ENCODE measurements at places on chromosomes 11 and 22.
A peak's percentile ranks its signal among the peaks of the same experiment; 100 is the strongest.

DNA sequence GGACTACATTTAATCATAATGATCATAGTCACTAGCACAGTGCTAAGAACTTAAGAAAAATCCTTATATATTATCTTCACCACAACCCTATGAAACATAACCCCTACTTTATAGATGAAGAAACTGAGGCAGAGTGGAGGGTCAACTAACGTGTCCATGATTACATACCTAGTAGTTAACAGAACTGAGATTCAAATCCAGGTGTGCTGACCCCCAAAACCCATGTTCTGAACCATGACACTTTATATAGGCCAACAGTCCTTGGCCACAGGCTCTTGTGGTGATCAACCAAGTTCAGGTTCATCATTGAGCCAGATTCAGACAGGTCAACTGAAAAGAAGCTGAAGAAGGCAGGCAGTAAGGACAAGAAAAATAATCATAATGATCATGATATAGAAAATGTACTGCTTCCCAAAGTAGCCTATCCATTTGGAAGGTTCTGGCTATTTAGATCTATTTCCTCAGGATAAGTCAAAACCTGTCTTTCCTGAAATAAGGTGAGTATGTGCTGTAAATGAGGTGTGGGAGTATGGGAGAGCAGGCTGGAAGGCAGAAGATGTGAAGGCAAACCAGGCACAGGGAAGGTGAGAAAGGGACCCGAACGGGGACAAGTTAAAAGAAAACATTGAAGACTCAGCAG lies 39.7 kb downstream of the MAPK1 start:
- no peak for DNase-seq

DNA sequence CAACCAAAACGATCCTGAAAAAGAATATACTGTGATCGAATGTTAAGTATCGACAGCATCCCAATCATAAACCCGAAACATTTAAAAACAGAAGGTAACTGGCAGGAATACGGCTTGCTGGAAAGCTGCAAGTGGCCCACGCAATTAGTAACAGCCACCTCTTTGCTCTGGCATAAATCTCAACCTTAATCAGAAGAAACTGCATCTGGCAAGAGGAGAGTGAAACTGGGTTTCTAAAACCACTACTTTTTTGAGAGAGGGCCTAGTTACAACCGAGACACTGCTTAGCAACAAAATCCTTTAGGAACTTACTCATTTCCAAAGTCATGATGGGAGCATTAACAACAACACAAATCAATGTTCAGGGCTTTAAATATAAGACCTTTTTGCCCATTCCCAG lies 7.9 kb downstream of the NCAPD3 start:
- no peak for DNase-seq

GRCh38 chr11:44377914-44378321 lies 68.0 kb upstream of the ALX4 start:
- DNase-seq, result no peak

GRCh38 chr22:28710576-28711191 lies 30.9 kb downstream of the CHEK2 start:
- peak; percentile 3 for DNase-seq

DNA sequence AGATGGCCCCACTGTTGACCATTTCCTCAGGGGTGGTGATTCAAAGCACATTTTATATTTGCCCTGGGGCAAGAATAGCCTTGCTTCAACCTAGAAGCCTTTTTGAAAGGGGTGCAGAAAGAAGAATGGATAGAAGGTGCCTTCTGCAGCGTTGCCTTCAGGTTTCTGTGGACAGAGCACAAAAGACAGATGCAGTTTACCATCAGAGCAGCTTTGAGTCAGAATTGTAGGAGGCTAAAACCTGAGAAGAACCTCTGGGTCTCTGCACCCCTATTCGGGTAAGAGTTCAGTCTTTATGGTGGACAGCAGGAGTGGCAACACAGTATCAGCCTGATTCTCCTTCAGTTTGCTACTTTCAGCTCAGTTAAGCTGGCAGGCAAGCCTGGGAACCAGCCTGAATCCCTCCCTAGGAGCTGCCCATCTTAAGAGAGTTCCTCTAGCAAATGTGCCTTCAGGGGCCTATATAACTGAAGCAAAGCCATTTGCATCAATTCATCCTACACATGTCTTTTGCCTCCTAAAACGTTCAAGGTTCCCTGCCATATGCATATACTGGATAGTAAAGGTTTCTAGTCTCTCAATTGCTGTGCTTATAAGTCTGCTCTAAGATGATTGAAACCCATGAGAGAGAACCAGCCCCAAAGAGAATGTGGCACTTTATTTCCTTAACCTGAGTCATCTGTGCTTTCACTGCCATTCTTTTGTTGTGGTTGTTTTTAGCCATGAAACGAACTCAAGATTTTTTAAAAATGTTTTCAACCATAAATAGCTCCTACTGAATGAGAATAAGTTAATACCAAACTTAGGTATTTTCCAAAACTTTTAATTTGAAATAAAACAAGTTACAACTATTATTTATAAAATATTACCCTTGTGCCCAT lies 123.0 kb downstream of the TRIM44 start:
- DNase-seq, result no peak

DNA sequence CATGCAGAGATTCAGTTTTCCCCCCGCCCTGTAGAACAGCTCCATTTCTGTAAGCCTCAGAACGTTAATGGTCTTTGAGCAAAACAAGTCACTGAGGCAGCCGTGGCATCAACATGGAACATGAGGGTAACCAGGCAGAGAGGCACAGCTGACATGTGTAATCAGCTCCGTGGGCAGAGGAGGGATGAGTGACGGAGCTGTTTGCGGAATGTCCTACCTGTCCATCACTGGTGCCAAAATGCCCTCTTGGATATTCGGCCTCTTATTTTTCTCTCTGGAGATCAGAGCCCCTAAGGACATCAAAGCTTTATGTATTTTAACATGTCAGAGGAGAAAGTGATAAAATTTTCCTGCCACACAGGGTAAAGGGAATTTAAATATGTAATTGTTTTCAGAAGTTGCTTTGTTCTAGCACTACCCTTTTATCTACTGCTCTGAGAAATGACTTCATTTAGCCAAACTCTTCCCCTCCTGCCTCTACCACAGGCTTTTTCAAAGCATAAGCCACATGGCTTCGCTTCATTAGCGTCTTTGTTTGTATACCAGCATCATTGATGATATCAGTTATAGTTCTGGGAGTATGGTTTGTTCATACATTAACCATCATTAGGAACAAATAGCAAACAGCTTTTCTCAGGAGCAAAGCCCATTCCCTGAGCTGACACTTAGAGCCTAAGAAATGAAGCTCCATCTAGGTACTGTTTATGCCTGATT lies 32.9 kb downstream of the C11orf71 start:
- DNase-seq, result no peak

DNA sequence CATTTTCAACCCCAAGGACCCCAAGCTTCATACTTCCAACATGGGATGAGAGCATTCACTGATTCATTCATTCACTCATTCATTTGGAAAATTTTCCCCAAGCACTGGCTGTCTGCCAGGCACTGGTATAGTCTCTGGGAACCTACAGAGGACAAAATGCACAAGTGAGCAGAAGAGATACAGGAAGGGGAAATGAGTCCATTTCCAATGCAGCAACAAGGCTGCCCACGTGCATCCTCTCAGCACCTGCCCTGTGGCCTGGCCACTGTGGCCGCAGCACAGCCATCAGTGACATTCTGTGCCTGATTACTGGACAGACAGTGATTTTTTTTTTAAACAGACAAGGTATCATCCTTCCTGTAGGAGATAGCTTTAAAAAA lies 96.0 kb upstream of the PITPNB start:
- no peak for DNase-seq

DNA sequence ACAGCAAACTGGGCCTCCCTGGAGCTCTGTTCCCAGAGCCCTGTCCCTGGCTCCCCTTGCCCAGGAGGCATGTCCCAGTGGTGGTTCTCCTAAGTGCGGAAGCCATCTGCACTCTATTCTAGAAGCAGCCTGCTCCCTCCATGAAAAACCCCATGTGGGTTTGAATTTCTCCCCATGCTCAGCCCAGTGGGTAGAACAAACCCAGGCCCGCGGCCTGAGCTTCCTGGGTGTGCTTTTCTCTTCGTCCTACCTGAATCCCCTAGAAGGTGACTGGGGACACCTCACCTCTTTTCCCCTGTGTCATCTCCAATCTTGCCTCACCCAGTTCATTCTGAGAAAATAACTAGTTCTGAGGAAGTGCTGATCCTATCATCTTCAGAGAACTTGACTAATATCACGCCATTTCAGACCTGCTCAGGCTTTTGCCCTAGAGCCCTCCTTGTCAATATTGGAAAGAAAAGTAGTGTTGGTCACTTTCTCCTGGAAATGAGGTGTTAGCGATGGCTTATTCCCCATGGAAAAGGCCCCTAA lies 15.9 kb downstream of the IL10RA start:
- no peak for DNase-seq

DNA sequence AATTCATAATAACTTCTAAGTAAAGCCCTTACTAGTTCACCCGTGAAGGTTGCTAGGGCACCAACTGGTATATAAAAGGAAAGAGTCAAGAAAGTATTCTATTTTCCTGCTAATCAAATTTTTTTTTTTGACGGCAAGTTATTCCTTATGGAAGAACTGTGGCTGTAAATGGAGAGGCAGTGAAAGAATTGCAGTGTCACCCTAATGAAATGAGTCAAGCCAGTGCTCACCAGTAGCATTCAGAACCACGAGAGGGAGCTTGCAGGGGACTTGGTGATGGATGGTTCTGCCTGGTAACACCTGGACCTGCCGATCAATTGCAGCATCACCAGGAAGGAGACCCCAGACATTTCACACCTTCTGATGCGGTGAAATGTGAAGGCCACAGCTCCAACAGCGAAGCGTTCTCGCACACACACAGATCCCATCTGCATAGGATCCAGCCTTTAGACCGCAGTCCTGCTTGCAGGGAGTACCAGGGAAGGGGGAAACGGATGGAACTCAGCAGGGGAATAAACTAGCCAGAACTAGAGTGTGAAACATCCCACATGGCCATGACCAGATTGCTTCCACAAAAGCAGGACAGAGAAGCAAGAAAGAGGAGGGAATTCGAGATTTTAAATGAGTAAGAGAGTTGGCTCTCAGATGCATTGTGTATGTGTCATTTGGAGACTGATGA lies 326.2 kb downstream of the TBC1D22A start:
- DNase-seq, result no peak

- no peak for DNase-seq
These were observed 378.8 kb downstream of the BUD13 start for GRCh38 chr11:116394022-116394421.

GRCh38 chr11:119839476-119840133 lies 110.6 kb upstream of the NECTIN1 start:
- no peak for DNase-seq

DNA sequence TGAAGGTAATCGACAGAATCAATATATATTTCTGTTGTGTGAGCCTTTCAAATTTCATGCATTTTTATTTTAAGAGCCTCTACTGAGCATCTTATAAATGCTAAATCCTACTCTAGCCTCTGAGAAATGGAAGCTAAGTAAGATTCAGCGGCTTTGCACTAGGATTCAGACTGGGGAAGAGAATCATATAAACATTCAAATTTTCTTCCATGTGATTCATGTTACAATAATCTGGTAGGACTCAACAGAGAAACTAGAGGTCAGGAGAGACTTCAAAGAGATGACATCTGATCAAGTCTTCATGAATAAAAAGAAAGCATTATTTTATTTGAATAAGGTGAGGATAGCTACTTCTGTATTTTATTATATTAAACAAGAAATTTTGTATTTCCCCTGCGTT lies 538.9 kb downstream of the DLG2 start:
- no peak for DNase-seq

- DNase-seq, result no peak
These were observed 1.8 kb upstream of the APOL3 start for GRCh38 chr22:36162127-36163034.

DNA sequence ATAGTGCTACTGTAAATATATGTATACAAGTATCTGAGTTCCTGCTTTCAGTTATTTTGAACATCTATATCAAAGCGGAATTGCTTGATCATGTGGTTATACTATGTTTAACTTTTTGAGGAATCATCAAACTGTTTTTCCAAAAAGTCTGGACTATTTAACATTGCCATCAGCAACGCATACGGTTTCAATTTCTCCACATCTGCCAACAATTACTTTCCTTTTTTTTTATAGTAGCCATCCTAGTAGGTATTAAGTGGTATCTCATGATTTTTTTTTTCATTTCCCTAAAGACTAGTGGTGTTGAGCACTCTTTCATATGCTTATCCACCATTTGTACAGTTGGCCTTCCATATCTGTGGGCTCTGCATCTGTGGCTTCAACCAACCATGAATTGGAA lies 1.3 kb upstream of the UBE4A start:
- DNase-seq, result no peak

DNA sequence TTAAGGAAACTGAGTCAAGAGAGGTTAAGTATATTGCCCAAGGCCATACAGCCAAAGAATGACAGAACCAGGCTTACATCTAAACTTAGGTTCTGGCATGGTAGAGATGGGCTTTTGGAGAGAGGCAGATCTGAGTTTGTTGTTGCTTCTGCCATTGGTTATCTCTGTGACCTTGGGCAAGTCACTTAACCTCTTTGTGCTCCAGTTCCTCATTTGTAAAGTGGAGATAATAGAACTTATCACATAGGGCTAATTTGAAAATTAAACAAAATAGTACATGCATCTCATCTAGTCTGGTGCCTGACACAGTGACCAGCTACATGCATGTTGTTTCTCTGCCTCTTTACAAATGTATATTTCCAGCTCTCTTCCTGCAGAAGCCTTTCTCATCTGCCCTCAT lies 47.0 kb upstream of the PLET1 start:
- DNase-seq, result no peak

DNA sequence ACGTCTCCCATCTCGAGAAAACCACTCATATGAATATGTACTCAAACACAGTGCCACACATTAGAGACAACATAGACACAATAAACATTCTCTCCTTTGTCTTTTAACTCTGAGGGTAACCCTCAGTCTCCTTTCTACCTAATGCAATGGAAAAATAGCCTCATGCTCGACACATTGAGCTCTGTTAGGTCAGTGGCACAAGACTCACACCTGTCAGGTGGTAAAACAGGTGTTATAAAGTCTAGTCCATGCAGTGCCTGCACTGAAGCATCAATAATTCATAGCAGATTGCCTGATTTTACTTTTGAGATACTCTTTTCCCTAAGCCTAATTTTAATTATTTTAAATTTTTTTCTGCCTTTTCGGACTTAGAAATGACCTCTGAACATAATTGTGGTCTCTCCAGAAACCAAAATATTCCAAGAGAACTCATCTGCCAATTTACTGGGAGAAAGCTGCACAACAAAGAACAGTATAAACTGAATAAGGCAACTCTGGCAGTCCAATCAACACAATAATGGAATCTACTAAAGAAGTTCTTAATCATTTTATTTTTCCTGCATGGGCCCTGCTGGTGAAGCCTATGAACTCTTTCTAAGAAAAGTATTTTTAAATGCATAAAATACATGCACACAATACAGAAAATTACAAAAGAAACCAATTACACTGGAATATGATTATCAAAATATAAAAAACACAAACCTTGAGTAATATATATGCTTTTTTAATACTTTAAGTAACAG lies 9.9 kb downstream of the RDX start:
- DNase-seq, result no peak

DNA sequence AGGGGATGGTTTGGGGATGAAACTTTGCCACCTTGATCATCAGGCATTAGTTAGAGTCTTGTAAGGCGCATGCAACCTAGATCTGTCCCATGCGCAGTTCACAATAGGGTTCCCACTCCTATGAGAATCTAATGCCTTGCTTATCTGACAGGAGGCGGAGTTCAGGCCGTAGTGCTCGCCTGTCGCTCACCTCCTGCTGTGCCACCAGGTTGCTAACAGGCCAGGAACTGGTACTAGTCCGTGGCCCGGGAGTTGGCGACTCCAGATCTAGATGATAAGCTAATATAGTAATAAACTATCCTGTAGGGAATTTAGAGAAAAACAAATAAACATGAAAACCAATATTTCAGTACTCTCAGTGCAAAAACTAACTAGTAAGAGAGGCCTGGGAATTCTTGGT lies 155.4 kb upstream of the ANO5 start:
- no peak for DNase-seq

GRCh38 chr11:44596525-44597276 lies 31.2 kb downstream of the CD82 start:
- DNase-seq, result no peak

All from SW 1271 (cell line).